Mesenchymal stem cell (in vitro differentiated cells and primary cell): ENCODE measurements at places on chromosomes 16 and 17.

DNA sequence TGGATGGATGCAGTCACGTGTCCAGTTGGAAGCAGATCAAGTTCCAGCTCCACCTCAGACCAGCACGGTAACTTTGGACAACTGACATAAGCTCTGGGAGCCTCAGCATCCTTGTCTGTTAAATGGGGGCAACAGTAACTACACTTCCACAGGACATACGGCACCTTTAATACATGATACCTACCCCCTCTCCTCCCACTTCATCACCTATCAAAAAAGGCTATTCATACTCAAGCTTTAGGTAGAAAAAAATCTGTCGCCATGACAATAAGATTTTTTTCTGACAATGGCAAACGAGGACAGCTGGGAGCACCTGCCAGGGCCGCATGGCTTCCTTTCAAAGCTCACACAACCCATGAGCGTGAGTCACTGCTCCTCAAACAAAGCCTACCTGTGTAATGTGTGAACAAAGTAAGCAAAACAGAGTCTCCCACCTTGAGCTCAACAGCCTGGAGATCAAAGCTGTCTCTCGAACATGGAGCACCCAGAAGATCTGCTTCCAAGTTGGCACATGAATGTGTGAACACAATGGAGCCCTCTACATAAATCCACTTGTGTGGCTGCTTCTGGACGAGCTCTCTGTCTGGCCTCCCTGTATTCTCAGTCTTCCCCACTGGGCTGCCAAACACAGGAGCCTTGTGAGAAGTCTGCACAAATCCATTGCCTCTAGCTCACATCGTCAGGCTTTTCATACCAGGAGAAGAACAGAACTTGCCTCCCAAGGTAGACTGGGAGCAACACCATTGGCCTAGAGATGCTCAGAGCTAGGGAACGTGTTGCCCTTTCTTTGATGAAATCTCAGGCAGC is 459.7 kb downstream of the SOX9 start:
- peaks cover 3% of the 10 kb centered on the region for H3K36me3 ChIP-seq
- peaks cover 17% of the 10 kb centered on the region for H3K4me1 ChIP-seq
- DNase-seq: no peak
- no peak overlapping the region for H3K4me3 ChIP-seq
- H3K27me3 ChIP-seq: no peaks in the 10 kb centered on the region

DNA sequence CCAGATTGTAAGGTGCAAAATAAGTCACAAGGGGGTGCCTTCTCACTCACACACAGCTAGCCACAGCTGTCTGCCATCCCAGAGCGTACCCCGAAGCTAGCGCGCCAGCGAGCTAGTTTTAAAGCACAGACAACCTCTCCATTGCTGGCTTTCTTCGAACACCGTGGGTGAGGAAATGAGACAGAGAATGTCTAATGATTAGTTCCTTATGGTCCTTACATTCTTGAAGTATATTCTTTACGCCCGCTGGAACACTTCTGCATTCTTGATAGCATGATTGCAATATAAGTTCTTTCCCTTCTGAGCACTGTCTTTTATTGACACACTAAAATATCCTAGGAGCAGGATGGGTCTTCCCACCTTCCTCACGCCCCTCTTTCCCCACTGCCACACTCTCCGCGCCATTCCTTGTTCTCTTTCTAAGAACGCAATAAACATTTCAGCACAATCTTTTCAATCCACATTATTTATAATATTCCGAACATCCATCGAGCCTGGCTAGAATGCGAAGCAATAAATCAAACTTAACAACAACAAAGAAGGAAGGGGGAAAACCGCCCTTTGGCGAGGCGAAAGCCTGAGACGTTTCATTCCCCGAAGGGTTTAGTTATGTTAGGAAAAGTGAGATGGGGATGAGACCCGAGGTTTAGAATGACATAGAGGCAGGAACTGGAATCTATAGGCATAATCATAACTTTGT is 251.3 kb downstream of the NTN1 start:
- H3K4me3 ChIP-seq: no peak overlapping the region
- no peaks in the 10 kb centered on the region for H3K27me3 ChIP-seq
- H3K27ac ChIP-seq: no peak overlapping the region
- no peaks in the 10 kb centered on the region for H3K4me1 ChIP-seq
- no peaks in the 10 kb centered on the region for H3K36me3 ChIP-seq

GRCh38 chr17:4833941-4834680 is 971 bp downstream of the MINK1 start:
- peaks cover 12% of the 10 kb centered on the region for H3K4me1 ChIP-seq
- no peaks in the 10 kb centered on the region for H3K27me3 ChIP-seq
- H3K27ac ChIP-seq: peak overlapping the region; percentile 75
- no peaks in the 10 kb centered on the region for H3K36me3 ChIP-seq

DNA sequence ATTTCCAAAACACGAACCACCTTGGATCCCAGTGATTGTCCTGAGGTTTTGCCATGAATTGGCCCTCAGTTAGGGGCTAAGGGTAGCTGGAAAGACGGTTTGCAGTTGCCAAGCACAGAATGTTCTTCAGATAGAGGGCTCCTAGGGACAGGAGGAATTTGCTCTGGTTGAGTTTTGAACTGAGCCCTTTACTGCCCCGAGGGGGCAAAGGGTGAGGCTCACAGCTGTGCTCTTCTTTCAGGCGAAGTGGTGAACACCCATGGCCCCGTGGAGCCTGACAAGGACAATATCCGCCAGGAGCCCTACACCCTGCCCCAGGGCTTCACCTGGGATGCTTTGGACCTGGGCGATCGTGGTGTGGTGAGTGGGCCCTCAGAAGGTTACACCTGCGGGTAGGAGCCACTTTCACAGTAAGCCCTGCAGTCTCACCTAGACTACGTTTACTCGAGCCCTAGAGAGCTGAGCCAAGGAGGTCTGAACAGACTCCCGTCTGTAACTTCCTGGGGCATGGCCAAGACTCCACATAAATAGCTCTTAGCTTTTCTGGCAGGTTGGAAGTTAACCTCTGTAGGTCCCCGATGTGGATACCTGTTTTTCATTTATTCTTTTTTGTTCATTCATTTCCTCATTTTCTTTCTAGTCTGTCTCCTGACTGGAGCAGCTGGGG is 32.5 kb downstream of the NMT1 start:
- peak overlapping the region; percentile 90 for H3K27ac ChIP-seq
- peaks cover 28% of the 10 kb centered on the region for H3K4me1 ChIP-seq
- no peak for DNase-seq

GRCh38 chr16:23508589-23509440 is 1.5 kb downstream of the GGA2 start:
- no peak overlapping the region for H3K27ac ChIP-seq
- peak; percentile 46 for DNase-seq
- H3K27me3 ChIP-seq: no peaks in the 10 kb centered on the region
- peak overlapping the region; percentile 86 for H3K4me3 ChIP-seq

GRCh38 chr16:86355951-86356350 is 154.4 kb upstream of the FOXF1 start:
- DNase-seq: no peak
- peaks cover 59% of the 10 kb centered on the region for H3K27me3 ChIP-seq
- no peaks in the 10 kb centered on the region for H3K36me3 ChIP-seq

DNA sequence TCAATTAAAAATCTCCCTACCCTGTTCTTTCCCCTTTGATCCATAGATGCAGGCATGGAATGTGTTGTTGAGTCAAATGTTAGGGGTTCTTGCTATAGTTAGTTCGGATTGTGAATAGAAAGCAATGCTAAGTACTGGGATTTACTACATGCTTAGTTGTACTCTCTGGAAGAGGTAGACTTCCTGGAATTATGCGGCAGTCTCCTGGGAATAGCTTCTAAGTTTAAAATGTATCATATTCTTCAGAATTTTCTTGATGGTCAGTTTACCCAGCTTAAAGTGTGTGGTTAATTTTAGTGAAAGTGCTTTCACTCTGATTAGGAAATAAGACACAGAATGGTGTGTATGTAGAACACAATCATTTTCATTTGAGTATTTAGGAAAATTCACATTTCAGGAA is 3.5 kb downstream of the CLTC start:
- H3K27ac ChIP-seq: no peak overlapping the region
- no peak for DNase-seq
- peaks cover 7% of the 10 kb centered on the region for H3K4me1 ChIP-seq
- H3K4me3 ChIP-seq: peak overlapping the region; percentile 97

GRCh38 chr17:60888812-60889709 is 211.4 kb downstream of the BCAS3 start:
- no peaks in the 10 kb centered on the region for H3K4me1 ChIP-seq
- H3K4me3 ChIP-seq: no peak overlapping the region
- H3K36me3 ChIP-seq: no peaks in the 10 kb centered on the region
- no peaks in the 10 kb centered on the region for H3K27me3 ChIP-seq
- no peak overlapping the region for H3K27ac ChIP-seq

- no peaks in the 10 kb centered on the region for H3K36me3 ChIP-seq
- H3K27ac ChIP-seq: no peak overlapping the region
- H3K4me3 ChIP-seq: no peak overlapping the region
- H3K4me1 ChIP-seq: no peaks in the 10 kb centered on the region
- no peaks in the 10 kb centered on the region for H3K27me3 ChIP-seq
Measured at GRCh38 chr17:61276806-61277205, 122.8 kb upstream of the TBX2 start.

DNA sequence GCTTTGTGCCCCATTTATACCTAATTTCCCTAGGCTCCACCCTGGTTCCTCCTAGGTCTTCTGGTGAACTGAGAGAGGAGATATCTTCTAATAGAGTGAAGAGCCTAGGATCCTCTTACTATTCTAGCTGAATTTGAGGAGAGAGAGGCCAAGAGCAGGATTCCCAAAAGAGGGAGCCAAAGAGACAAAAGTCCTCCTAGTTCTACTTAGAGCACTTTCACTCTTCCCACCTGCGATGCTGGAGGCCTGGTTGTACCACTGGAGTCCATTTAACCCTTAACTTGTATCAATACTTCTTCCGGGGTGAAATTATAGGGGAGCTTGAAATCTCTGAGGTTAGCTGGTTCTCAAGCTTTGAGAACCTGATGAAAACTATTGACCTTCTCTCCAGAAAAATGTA is 3.4 kb upstream of the SSH2 start:
- peak; percentile 35 for DNase-seq
- no peak overlapping the region for H3K4me3 ChIP-seq
- H3K36me3 ChIP-seq: no peaks in the 10 kb centered on the region

- H3K4me3 ChIP-seq: no peak overlapping the region
- H3K27me3 ChIP-seq: no peaks in the 10 kb centered on the region
- DNase-seq: no peak
- H3K27ac ChIP-seq: no peak overlapping the region
Measured at GRCh38 chr17:19275457-19276127, 38.4 kb downstream of the EPN2 start.

DNA sequence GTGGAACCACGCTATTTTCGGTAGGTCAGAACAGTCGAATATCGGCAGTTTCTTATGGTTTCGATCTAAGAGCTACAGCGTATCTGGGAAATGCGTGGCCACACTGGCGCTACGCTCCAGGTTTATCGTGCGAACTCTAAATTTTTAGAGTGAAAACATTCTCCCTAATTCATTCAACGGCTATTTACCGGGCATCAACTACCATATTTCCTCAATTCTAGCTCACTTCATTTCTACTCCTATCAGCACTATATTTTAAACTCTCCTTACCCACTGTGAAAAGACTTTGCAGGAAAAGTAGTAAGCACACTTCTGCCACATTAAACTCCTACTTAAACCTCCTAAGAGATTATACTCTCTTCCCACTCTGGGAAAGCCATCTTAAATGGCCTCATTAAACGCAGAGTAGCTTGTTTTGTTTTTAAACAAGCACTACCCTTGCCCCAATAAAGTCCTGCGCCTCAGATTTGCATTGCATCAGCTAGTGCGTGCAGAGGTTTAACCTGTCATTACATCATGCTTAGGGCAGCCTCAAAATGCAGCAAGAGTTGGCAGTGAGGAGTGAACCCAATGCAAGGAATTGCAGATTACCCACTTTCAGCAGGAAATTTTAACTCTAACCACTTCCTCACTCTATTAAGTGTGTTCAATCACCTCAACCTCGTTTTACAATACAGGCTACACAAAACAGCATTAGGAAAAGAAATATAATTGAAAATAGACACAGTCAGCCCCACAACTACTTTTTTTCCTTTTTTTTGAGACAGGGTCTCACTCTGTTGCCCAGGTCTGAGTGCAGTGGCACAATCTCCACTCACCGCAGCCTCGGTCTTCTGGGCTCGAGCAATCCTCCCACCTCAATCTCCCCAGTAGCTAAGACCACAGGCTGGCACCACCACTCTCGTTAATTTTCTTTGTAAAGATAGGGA is 18.8 kb downstream of the SIAH1 start:
- H3K27ac ChIP-seq: peak overlapping the region; percentile 66
- peak; percentile 90 for DNase-seq
- H3K4me3 ChIP-seq: peak overlapping the region; percentile 56

DNA sequence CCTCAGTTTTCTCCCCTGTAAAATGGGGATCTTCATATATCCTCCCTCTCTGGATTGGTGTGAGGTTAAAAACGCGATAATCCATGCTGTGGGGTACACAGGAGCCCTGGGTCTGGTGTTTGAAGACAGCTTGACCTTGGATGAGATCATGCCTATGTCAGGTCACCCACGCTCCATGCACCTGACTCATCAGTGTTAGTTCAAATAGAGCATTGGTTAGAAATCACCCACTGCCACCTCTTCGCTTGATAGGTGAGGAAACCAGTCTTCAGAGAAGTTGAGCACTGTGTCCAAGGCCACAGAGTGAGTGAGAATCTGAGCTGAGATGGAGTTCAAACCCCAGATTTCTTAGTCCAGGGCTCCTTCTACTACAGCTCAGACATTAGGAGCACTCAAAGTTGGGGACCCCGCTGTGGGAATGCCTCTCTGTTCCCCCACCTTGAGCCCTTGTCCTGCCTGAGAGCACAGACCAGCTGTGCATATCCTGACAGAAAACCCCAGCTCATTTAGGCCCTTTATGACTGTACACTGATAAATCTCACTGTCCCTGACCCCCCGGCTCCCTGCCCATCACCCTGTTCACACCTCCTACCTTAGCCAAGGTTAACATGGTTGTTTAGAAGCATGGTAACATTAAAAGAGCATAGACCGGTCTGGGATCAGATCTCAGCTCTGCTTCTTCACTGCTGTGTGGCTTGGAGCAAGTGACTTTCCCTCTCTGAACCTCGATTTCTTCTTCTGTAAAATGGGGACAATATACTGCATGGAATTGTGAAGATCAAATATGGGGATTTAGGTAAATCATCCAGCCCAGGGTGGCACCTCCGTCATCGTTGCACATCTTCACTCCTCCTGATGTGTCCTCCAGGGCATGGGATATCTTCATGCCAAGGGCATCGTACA is 22.4 kb upstream of the LGALS9 start:
- no peaks in the 10 kb centered on the region for H3K27me3 ChIP-seq
- no peak overlapping the region for H3K27ac ChIP-seq
- H3K4me1 ChIP-seq: peaks cover 2% of the 10 kb centered on the region
- peak; percentile 6 for DNase-seq

DNA sequence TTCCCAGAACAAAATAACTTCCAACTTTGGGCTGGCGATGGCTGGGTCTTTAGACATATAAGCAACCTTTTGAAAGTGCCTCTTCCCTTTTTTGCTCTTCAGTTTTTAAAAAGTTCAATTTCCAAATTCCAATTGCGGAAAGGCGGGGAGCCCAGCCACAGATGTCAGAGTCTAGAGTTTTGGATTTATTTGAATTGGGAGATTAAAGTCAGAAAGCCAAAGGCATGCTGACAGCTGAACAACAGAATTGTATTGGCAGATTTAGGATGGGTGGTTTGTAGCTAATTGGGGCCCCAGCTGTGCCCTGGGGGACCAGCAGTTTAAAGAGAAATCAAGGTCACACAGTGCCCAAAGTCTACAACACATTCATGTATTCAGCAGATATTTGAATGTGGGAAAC is 10.5 kb downstream of the YPEL2 start:
- H3K27me3 ChIP-seq: peaks cover 39% of the 10 kb centered on the region
- H3K4me3 ChIP-seq: no peak overlapping the region
- H3K4me1 ChIP-seq: no peaks in the 10 kb centered on the region
- DNase-seq: no peak
- no peak overlapping the region for H3K27ac ChIP-seq

GRCh38 chr17:18963126-18964017 is 11.4 kb downstream of the SLC5A10 start:
- no peak overlapping the region for H3K4me3 ChIP-seq
- no peaks in the 10 kb centered on the region for H3K36me3 ChIP-seq
- no peak overlapping the region for H3K27ac ChIP-seq
- H3K4me1 ChIP-seq: peaks cover 52% of the 10 kb centered on the region
